ENCODE measurements at places on chromosomes 16 and 17. TPM values are rescaled to one million over a fixed set of nuclear protein-coding genes. Genes with fewer than 3 reads are reported as not detected.

Gene TP53TG3C
- not detected for total RNA-seq

Gene OR3A3
- total RNA-seq: not detected

DNA sequence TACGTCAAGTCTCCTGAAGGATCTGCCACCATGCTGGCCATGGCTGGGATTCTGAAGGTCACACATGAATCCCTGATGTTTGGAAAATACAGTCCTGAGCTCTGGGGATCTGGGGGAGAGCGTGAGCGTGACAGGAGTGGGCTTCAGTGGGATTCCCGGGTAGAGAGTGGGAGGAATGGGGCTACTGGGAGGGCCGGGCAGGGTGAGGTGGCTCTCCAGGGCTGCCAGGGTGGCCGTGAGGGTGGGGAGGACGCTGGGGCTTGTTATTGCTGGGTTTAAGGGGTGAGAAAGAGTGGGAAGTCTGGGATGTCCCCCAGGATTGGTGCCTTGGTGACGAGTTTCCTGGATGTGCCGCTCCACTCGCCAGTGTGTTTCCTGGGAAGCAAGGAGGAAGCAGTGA, 31.3 kb downstream of the FOXL1 start:
- DNase-seq: peak; percentile 53

DNA sequence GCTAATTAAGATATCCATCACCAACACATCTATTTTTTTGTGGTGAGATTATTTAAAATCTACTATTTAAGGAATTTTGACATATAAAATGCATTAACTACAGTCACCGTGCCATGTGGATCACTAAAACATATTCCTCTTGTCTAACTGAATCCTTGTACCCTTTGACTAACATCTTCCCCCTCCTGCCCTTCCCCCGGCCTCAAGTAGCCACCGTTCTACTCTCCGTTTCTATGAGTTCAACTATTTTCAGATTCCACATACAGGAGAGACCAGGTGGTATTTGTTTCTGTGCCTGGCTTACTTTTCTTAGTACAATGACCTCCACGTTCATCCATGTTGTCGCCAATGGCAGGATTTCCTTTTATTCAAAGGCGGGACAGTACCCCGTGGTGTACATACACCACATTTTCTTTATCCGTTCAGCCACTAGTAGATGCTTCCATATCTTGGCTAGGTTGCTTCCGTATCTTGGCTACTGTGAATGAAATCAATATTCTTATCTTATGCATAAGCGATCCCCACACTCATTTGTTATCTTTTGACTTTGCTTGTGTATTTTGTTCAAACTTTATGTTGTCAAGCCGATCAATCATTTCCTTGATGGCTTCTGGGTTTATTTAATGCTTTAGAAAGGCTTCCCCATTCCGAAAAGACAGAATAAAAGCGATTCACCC, 134.7 kb downstream of the KCNJ12 start:
- DNase-seq: no peak

DNA sequence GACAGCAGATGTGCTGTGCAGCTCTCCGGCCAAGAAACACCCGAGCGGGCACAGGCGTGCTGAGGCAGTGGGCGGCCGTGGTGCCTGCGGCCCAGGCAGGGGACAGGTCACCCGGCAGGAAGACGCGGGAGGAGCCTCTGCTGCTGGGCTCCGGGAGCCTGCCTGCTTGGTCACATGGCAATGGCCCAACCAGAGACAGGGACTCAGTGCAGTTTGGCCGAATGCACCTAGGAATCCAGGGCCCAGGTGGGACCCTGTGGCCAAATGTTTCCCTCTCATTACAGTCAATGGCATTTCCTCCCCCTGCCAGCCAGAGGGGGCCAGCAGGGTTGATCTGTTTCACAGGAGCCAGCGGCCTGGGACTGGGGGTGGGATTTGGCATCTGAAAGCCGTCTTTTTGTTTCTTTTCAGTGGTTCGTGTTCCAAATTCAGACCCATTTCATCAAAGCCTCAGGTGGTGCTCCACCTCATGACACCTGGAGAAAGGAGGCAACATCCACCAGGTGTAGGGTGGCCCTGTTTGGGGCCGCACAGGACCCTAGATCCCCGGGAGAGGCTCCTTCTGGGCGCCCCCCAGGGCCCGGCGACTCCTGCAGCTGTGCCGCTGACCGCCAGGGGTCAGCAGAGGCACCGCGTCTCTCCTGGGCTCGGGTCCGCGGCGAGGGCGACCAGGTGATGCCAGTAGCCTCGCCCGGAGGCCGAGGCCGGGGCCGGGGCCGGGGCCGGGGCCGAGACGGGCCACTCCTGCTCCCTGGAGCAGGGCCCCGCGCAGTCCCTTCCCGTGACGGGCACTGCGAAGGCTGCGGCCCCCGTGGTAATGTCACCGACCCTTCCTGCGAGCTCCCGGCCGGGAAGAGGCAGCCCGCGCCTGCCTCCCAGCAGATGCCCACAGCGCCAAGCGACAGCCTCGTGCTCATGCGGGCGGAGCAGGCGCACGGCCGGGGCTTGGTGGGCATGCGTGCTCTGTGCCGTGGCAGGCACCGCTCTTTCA, 118.5 kb downstream of the C16orf78 start:
- DNase-seq: no peak

DNA sequence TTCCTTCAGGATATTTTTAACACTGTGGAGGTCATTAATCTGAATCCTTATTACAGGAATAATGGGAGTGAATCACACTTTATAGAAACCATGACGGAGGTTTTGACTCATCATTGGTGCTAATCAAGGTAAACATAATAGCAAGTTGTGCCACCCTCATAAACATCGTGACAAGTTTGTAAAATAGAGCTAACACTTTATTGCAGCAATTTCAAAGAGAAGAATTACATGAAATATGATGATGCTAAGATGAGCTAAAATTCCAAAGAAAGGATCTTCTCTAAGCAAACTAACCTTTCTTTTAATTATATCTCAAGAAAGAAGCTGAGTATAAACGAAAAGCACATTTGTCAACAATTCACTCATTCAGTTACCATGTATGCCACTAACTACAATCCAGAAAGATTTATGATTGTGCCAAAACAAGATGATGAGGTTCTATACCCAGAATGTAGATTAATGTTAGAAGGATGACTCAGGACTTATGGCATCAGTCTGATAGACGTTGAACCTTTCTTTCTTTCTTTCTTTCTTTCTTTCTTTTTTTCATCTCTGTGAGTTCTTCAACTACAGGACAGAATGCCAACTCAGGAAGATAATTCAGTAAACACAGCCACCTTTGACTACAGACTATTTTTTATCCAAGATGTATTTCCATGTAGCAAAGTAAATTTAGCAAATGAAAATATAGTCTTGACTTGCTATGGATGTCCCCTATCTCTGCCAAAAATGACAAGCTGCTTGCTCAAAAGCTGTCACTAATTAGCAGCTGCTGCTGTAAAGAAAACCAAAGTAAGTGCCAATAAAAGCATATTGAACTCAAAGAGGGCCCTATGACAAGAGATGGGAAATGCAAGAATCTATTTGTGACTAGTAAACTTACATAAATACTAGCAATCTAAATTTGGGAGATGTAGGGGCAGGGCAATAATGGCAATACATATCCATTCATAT, 23.3 kb downstream of the STAT5B start:
- no peak for DNase-seq

- no peak for DNase-seq
Measured at GRCh38 chr17:66407864-66408263, 105.5 kb downstream of the PRKCA start.

DNA sequence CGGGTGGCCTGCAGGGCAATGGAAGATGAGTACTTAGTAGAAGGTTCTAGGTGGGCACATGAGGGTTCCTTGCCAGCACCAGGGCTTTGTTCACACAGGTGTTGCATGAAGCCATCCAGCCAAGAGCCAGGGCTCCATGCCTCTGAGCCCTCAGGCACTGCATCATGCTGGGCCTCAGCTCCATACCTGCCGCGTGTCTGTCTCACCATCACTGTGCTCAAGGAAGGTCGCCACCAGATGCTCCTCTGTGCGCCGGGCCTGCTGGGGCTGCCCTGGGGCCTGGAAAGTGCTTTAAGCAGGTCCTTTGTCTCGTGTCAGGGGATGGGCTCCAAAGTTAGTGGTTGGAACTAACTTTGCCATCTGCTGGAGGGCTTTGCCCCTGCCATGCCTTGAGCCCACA, 25.6 kb downstream of the C16orf90 start:
- no peak for DNase-seq

DNA sequence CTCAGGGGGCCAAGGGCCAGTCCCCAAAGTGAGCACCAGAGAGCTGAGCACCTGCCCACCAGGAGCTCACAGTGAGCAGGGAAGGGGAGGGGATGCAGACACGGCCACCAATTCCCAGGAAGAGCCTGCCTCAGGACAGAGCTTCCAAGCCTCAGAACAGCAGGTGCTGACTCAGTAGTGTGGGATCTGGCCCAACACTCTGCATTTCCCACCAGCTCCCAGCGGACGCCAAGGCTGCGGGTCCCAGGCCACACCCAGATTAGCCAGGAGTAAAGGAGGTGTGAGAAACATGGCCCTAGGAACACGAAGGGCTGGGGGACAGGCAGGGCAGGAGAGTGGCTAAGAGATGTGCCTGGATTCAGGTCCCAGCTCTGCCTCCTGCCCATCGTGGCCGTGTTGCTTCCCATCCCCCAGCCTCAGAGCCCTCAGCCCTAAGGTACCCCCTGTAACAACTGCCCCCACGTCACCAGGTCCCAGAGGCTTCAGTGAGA, 28.4 kb upstream of the EIF1 start:
- no peak for DNase-seq

DNA sequence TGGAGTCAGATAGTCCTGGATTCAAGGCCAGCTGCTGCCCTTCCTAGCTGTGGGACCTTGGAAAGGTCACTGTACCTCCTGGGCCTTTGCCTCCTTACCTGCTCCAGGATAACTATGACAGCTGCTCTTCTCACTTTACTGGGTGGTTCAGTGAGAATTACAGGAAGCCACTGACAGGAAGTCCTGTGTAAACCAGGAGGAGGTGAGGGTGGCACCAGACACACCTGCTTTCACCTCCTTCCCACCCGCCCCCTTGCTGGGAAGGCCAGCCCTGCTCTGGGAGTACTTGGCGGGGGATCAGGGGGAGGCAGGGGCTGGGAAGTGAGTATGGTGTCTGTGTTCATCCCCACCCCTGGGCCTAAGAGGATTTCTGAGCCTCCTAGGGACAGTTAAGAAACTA, 42.6 kb downstream of the CPNE2 start:
- no peak for DNase-seq

DNA sequence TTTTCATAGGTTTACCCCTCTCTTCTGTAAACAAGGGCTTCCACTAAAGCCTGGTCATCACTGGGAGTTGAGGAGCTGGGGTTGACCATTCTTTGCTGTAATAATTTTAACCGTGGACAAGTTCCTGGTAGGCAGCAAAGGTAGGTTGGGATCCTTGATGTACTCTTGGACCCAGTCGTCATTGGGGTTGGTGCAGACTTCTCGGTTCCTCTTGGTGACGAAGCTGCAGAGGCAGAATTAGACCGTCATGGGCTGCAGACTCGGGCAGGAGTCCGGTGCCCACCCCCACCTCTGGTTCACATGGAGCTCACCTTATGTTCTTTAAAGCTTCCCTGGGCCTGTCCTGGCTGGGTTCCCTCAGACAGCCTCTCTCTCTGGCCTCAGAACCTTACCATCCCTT, 3.8 kb downstream of the CCL16 start:
- no peak for DNase-seq
